Stimulated activated CD4-positive, alpha-beta T cell treated with anti-CD3 and anti-CD28 coated beads, Interleukin-2, amount 100 ng/mL, for 4 hours (primary cell): ENCODE measurements at places on chromosomes 4 and X.

- peak; percentile 58 for DNase-seq
Observed at GRCh38 chr4:81505004-81505598, 33.4 kb upstream of the RASGEF1B start.

GRCh38 chr4:105474099-105474518 is 247 bp upstream of the PPA2 start:
- peak; percentile 74 for DNase-seq

- DNase-seq = no peak
Observed at GRCh38 chr4:140115140-140115539, 38.8 kb downstream of the MAML3 start.

DNA sequence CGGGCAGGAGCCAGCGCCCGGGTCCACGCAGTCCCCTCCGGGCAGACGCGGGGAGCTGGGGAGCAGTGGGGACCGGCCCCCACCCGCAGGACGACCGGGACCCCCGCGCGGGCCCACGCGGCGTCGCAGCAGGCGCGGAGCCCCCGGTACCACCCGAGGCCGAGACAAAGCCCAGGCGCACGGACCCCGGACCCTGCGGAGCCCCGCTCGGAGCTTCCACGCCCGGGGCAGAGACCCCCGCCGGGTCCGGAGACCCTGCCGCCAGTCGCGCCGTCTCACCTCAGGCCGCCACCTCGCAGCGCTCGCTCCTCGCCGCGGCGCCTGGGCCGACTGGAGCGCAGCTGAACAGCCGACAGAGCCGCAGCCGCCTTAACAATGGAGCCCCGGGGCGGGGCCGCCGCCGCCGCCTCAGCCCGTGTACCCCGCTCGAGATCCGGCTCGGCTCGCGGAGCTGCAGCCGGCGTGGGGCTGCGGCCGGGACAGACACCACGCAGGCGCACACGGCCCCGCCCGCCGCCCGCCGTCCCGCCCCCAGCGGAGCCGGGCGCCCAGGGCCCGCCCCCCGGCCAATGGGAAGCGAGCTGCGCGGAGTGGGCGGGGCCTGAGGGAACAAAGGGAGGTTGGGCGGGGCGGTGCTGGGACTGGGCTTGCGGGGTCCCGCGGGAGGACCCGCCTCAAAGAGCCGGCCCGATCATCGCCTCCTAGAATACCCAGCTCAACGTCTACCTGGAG is at the start of gene AFAP1:
TSS of gene AFAP1 (minus strand) at position 485 of the 732 bp plus-strand sequence. CDS start 67,783 bp downstream, outside the sequence.
- peak; percentile 86 for DNase-seq

GRCh38 chr4:143083756-143084472 is 100.8 kb upstream of the USP38 start:
- DNase-seq = no peak
